ENCODE measurements at places on chromosomes 12 and 14.

DNA sequence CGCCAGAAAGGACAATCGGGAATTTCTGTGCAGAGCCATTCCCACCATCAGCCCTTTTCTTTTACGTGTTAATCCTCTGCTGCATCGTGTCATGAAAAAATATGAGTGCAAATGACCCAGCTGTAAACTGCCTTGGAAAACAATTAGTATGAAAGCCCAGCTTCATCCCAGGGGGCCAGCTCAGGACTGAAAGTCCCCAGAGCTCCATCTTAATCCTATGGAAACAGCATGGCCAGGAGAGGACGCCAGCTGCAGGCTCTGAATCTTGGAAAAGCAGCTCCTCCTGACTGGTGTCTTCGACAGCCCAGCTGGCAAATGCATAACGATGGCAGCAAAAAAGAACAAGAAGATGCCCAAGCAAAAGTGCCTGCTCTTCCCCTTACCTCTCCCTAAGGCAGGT, 191.5 kb downstream of the NTF3 start:
- no peak for DNase-seq

DNA sequence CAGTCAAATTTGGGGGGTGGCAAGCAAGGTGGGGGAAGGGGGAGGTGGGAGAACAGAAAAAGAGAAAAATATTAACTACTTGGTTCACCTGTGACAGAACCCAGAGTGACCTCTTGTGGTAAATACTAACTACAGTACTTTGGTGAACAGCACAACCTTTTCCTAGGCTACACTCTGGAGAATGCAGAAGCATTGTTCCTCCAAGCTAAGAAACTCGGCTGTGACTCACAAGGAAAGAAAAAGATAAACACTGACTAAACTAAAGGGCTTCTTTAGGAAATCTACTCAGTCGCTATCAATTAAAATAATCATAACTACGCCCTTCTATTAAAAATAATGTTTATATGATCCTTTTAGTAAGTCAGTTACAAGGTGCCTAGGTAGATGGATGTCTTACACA, 5.4 kb downstream of the KCNH5 start:
- DNase-seq: no peak

- DNase-seq: no peak
Measured at GRCh38 chr12:124350491-124350890, 55.6 kb downstream of the RFLNA start.

- DNase-seq: peak; percentile 7
Measured at GRCh38 chr14:100239211-100239839, 381 bp downstream of the YY1 start.

DNA sequence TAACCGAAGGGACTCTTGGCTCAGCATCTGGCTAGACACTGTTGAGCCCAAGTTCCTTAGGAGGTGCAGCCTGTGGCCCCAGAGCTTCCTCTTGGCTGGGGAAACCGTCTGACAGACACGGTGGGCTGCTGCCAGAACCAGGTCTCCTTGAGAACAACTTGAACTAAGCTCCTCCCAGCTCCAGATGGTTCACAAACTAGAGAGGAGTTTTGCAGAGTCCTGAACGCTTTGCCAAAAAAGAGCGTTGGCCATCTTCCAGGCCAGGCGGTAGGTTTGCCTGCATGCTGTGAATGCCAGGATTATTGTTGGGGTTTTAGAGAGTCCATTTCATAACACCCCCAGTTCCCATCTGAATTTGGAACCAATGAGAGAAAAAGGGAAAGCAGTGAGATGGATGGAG, 399.8 kb downstream of the RGS6 start:
- DNase-seq: no peak

- DNase-seq: no peak
Measured at GRCh38 chr12:106315523-106315922, 13.0 kb downstream of the TCP11L2 start.

All from stimulated activated CD8-positive, alpha-beta memory T cell treated with anti-CD3 and anti-CD28 coated beads, Interleukin-15, amount 100 ng/mL, for 4 hours (primary cell).